Stimulated activated CD4-positive, alpha-beta T cell treated with anti-CD3 and anti-CD28 coated beads, Interleukin-12 subunit alpha, Interleukin-12 subunit beta, amount 100 ng/mL, for 4 hours (primary cell): ENCODE measurements at places on chromosomes 5 and 9.

DNA sequence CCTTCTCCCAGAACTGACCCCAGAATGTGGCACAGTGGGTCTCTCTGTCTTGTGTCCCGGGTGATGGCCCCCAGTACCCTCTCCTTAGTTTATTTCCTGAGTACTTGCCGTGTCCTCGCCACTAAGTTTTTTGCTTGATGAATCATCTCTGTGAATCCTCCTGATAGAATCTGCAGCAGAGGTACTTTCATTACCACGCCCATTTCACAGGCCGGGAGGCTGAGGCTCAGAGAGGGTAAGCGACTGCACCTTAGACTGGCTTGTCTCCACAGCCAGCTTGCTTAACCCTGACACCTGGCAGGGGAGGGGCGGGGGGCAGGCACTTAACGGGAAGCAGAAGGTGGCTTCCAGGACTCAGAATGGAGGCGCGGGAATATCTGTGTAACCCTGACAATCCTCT lies 7.9 kb upstream of the IER5L start:
- DNase-seq, result peak; percentile 18

GRCh38 chr5:111075520-111075919 lies 4.0 kb downstream of the TSLP start:
- DNase-seq, result no peak

GRCh38 chr5:1418921-1419280 lies 26.3 kb downstream of the SLC6A3 start:
- DNase-seq, result no peak

DNA sequence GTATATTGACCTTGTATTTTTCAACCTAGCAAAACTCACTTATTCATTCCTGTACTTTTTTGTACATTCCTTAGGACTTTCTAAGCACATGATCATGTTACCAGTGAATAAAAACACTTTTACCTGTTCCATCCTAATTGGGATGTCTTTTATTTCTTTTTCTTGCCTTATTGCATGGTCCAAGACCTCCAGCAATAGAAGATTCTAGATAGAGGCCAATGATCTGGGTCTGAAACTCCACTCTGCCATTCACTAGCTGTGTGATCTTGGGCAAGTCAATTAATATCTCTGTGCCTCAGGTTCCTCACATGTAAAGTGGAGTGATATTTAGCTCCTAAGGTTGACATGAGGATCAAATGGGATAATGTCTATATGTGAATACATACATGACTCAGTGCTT lies 8.5 kb upstream of the EXOSC2 start:
- no peak for DNase-seq

DNA sequence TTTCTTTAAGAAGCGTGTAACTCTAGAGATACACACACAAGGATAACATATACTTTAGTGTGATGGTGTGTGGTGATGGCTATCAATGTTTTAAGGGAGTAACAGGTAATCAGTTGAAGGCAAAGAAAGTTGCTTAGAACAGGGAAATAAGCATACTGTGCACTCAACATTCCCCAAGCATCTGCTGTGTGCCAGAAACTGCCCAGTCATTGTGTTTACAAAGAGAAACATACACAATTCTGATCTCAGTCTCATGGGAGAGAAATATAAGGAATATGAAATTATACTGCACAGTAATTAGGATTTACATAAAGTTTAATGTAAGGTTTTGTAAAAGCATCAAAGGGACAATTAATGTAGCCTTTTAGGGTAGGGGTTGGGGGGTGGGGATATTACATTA lies 224.1 kb upstream of the TYRP1 start:
- no peak for DNase-seq

DNA sequence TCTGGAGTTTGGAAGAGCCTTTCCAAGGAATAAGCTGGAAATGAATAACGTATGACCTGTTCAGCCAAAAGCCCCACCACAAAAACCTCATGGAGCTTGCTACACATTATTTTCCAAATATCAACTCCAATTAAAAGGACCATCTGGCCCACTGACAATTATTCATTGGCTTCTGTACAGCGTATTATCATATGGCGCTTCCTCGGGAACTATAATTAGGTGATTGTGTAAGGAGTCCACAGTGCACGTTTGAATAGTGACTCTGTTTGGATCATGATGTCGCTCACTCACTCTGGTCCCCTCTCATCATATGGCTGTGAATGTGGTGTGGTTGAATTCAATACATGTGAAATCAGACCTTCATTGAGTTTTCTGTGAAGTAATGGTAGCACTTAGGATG lies 52.1 kb downstream of the GDNF start:
- DNase-seq, result no peak

DNA sequence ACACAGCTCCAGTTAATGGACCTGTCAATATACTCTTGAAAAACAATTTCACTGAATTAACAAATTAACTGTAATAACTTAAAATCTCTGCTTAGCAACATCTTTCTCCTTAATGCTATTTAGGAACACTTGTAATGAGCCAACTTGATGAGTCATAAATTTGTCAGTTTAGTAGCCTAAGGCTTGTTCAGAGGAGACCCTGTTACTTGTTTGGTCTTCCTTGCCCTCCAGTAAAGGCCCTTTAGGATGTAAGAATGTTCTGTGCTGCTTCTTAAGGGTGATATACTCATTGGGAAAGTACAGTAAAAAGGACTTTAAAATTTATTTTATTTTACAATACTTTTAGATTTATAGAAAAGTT lies 11.4 kb upstream of the MATR3 start:
- no peak for DNase-seq

DNA sequence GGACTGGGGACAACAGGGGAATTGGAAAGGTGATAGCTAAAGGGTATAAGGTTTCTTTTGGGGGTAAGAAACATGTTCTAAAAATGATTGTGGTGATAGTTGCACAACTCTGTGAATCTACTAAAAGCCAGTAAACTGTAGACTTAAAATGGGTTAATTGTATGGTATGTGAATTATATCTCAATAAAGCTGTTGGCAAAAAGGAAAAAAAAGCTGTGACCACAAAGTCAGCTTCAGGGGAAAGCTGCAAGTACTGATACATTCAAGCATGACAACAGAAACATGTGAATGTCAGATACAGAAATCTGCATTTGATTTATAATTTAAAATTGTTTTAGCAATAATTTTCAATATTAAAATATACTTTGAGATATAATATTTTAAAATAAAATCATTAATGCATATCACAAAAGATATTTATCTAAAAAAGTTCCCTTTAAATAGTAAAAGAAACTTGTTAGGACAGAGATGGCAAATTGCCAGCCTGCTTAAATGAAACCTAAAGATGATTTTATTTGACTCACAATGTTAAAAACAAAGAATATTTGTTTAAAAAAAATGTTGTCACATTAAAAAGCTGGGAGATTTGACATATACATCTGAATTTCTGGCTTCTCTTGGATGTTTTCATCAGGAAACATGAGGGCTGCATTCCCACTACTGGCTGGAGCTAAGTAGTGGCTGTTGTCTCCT lies 66.0 kb downstream of the TBCA start:
- DNase-seq, result no peak

- no peak for DNase-seq
These were observed 179.6 kb upstream of the PITX1 start for GRCh38 chr5:135213466-135214239.

- DNase-seq, result no peak
These were observed 8.6 kb upstream of the ZNF169 start for GRCh38 chr9:94250456-94250855.

DNA sequence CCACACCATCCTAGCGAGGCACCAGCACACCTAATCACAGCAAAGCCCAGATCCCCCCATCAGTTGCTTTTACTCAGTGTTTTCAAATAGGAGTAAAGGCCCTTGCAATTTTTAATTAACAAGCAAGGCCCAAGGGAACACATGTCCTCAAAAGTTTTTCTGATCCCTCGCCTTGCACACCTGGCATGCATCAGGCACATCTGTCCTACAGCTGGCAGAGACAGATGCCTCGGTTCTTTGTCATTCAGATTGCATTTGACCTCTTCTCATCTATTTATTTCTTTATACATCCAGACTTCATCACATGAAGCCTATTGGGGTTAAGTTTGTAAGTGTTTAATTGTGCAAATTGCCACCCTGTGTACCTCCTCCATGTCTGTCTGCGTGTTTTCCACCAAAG lies 241.4 kb downstream of the MARCHF11 start:
- no peak for DNase-seq

DNA sequence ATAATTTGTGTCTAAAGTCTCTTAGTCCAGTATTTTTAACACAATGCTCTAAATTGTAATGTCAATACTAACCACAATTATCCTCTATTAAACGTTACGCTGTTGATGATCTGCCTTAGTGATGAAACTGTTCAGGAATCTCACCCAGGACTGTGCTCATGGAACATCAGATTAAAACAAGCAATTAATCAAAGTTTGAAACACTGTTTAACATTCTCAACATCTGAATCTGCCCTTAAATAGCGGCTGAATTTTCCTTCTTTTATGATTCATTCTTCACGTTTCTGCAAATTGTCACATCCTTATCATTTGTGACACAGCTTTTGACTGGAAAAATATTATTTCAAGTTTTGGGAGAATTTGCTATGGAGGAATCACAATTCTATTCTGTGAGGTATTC lies 113.8 kb downstream of the MARCHF11 start:
- DNase-seq, result no peak

- no peak for DNase-seq
These were observed 173.8 kb downstream of the AUH start for GRCh38 chr9:91187965-91188344.

GRCh38 chr5:124477577-124477976 lies 268.9 kb downstream of the ZNF608 start:
- DNase-seq, result no peak

DNA sequence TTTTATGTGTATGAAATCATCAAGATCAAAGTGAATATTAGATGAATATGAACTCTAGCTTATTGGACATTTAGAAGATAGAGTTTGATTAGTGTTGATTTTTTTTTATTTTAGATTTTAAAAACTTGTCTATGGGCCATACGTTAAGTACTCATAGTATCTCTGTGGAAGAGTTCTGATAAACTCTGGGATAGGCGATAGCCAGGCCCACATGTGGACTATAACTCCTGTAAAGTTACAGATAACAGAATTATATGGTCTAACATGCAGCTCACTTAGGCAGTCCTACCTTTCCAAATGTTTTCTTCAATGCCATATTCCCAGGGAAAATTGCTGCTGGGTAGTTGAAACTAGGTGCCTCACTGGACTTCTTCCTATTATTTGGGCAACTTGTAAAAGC lies 10.4 kb downstream of the SLC31A1 start:
- no peak for DNase-seq

GRCh38 chr5:132104556-132104955 lies 31.0 kb downstream of the CSF2 start:
- DNase-seq, result no peak

GRCh38 chr5:113757508-113757907 lies 244.0 kb downstream of the YTHDC2 start:
- no peak for DNase-seq

- DNase-seq, result no peak
These were observed 72.1 kb downstream of the ABCA1 start for GRCh38 chr9:104855807-104856206.

DNA sequence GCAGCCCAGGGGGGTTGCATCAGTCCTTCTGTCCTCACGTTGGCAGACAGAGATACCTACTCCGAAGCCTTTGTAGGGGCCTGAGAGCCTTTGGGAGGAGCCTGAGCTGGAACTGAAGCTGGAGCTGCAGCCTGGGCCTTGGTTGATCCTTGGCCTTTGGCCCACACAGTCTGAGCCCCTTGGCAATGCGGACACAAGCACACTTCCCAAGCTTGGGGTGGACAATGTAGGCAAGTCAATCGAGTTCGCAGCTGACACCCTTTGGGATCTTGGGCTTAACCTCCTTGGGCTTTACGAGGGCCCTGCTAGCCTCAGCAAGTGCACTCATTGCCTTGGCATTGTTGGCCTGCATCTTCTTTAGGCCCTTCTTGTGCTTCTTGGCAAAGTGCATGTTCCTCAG lies 5.9 kb downstream of the CSNK1A1 start:
- no peak for DNase-seq

DNA sequence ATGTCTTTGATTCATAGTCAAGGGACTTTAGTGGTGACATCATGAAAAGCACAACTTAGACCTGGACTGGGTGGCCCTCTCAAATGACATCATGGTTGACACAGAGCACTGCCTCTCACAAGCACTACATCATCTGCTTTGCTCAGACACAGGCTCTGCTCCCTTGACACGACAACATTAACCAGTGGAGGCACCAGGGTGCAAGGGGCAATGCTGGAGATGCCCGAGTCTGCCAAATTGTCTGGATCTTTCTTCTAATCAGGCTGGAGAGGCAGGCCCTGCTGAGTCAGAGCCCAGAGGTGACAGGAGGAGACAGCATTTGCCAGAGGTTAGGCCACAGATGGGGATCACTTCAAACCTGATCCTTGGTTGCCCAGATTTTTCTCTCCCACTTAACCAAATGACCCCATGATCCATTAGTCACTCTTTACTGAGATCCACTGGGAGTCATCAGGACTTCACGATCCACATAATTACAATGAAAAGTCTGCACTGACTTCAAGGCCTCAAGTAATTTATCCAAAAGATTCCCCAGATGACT lies 174.4 kb downstream of the SLIT3 start:
- no peak for DNase-seq

DNA sequence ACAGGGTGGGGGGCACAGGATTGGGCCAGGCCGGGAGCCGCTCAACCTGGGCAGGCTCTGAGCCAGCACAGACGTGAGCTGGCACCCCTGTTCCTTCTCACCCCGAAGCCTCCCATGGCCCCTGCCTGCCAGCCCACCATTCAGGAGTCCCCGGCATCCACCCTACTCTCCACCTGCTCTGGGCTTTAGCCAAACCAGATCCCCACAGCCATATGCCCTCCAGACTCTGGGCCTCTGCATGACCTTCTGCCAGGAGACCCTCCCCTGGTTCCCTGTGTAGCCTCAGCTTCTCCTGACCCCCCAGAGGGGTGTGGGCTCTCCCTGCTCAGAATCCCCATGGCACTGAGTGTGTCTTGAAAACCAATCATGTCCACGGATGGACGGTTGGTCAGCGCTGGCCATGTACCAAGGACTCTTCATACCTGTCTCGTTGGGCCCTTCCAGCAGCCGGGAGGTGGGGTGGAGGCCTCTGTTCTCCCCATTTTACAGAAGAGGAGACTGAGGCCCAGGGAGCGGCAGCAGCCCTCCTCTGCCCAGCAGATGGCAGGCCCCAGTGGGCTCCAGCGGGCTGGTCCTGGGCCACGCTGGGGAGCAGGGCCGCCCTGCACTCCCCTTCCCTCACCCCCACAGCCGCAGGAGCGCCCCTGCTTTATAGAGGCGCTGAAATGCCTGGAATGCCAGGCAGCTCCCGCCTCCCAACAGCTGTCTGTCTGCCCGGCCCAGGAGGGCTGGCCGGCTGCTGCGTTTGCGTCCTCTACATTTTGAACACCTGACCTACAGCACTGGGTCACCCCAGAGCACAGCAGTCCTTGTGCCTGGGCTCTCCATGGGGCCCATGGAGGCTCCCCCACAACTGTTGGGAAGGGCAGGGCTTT lies 3.5 kb upstream of the MYMK start:
- no peak for DNase-seq

- DNase-seq, result no peak
These were observed 75.7 kb downstream of the FBXL7 start for GRCh38 chr5:15575666-15576065.

GRCh38 chr5:81533629-81534405 lies 139.9 kb upstream of the ACOT12 start:
- DNase-seq, result no peak
